ENCODE measurements at places on chromosomes 6 and 20.

DNA sequence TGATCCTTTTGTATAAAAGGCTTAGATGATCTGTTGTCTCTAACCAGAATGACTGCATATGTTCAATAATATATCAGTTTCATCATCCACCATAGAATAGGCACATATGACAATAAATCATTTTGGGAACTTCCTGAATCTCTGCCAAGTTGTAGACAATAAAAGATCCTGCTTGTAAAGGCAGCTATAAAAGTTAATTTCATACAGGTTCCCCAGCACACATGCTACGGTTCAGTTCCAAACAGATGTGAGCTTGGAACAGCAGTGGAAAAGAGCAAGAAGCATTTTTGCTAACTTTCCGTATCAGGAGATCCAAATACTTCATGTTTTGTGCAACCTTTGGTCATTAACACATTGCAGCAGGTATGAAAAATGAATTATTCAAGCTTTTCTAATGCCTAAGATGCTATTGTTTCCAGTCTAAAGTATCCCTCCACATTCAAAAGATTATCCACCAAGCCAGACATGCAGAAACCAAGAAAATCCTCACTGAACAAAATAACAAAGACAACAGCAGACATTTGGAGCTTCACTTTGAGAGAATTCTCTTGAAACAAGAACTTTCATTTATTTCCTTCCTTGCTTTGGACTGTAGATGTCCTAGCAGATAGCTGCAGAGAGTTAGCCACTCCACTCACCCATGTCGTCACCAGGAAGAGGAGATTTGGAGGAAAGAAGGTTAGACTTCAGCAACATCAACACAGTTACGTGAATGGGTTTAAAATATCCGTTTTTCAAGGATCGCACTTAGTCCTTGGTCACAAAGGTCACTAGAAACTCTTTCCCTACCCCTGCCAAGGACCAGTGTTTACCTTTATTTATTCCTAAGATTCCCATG lies 453.5 kb upstream of the JARID2 start:
- DNase-seq = no peak

- no peak for DNase-seq
Measured at GRCh38 chr6:40852779-40853373, 186.1 kb downstream of the UNC5CL start.

GRCh38 chr6:160160929-160161646 lies 39.5 kb downstream of the SLC22A1 start:
- no peak for DNase-seq

DNA sequence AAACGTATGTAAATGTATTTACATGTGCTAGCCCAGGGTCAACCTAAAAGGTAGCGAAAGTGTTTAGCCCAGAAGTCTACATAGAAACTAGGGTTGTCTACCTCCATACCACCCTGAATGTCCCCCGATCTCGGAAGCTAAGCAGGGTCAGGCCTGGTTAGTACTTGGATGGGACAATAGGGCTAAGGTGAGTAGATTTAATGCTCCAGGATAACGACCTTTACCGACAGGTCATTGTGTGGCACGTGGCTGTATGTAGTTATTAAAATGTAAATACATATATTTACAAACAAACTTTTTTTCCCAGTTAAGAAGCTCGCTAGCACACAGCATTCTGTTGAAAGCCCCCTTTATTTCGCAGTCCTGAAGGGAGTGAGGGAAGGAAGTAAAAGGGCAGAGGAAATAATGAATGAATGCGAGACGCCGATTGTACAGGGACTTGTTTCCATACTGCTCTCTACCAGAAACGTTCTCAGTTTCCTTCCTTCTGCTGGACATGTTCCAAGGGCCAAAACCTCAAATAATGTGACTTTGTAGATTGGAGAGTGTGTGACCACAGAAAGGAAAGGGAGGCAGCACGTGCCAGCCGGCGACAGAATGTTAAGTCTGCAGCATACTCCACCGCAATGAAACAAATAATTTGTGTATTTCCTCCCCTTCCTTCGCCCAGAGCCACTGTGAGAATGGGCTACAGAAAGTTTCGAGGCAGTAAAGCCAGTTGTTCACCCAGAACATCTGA lies 612 bp downstream of the ADAT2 start:
- no peak for DNase-seq

GRCh38 chr6:5084781-5085647 lies at the start of gene PPP1R3G:
PPP1R3G (plus strand) TSS chr6:5085341; CDS start chr6:5085486, 145 bp downstream.
- no peak for DNase-seq

- no peak for DNase-seq
Measured at GRCh38 chr6:116159782-116160524, 34.0 kb upstream of the COL10A1 start.

- peak; percentile 81 for DNase-seq
Measured at GRCh38 chr6:45650524-45651135, 272.9 kb upstream of the SUPT3H start.

- no peak for DNase-seq
Measured at GRCh38 chr6:120363429-120363828, 970.9 kb downstream of the TBC1D32 start.

DNA sequence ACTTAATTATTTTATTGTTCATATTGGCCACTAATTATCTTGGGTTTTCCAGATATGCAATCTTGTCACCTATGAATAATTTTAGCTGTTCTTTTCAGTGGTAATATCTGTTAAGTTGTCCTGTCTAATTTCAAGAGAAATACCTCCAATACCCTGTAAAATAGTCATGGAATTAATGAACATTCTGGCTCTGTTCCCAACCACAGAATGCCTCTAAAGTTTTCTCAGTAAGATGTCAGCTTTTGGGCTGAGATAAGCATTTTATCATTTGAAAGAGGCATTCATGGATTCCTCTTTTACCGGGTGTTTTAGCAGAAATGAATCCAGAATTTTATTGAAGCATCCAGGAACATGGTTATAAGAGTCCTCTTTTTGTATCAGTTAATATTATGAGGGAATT lies 109.3 kb downstream of the WDR27 start:
- no peak for DNase-seq

- DNase-seq = no peak
Measured at GRCh38 chr20:5041433-5041832, 40.1 kb upstream of the SLC23A2 start.

DNA sequence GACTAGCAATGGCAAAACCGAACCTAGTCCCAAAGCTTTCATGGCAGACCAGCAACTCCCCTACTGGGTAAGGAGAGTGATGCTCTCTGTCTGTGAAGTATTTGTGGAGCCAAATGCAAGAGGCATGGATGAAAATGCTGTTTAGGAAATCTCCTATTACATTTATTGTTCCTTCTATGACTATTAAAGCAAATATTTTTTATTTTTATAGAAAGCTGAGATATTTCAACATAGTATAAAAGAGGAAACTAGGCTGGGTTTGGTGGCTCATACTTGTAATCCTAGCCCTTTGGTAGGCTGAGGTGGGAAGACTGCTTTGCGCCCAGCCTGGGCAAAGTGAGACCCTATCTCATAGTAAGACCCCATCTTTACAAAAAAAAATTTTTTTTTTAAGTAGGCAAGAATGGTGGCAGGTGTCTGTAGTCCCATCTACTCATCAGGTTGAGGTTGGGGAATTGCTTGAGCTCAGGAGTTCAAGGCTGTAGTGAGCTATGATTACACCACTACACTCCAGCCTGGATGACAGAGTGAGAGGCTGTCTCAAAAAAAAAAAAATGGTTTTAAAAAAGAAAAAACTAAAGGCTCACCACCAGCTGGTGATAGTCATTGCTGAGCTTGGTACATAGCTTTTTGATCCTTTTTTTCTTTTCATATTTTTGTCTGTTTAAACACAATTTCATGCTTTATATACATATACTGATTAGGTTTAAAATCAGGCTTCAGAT lies 11.3 kb downstream of the KDM1B start:
- DNase-seq = no peak

DNA sequence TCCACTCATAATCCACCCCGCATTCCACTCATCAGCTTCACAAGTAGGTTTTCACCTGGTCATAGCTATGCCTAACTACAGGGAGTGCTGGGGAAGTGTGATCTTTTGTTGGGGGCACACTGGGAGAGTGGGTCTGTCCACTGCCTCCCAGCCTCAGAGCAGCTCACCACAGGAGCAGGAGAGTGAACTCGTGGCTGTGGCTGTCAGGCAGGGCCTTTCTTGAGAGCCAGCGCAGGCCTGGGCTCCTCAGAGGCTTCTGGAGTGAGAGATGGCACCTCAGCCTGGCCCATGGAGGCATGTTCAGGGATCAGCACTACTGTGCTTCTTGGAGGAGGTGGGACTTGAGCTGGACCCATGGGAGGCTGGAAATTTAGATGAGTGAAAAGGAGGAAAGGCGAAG lies 4.0 kb upstream of the GNRH2 start:
- DNase-seq = no peak

GRCh38 chr6:149242883-149243282 lies 74.6 kb upstream of the TAB2 start:
- DNase-seq = no peak

GRCh38 chr6:105161421-105161820 lies 18.4 kb downstream of the POPDC3 start:
- DNase-seq = no peak

DNA sequence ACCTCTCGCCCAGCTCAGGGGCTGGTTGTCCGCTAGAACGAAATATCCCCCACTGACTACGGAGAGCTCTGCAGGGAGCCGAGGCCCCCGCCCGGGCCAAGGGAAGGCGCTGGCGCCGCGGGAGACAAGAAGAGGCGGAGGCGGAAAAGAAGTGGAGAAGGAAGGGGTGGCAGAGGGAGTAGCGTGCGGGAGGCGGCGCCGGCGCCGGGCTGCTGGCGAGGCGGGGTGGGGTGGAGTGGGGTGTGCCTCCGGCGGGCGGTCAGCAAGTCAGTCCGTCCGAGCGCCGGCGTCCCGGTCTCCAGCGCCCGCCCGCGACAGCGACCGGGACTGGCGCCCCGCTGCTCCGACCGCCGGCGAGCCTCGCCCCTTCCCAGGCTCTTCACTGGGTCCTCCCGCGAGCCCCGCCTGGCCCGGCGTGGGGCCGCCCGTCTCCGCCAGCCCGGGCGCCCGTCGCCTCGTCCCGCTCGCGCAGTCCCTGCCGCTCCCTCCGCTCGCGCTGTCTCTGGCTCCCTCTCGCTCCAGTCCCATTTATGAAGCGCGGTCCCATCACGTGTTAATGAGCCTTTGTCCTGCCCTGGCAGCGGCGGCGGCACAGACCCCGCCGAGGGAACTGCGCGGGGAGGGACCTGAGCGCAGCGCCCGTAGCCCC lies at the start of gene CNR1:
Gene CNR1 (minus strand): TSS at position 504 of the 649 bp plus-strand sequence. CDS start 21,073 bp downstream, outside the sequence.
- DNase-seq = no peak

GRCh38 chr20:40869218-40870147 lies 159.1 kb upstream of the TOP1 start:
- DNase-seq = no peak

DNA sequence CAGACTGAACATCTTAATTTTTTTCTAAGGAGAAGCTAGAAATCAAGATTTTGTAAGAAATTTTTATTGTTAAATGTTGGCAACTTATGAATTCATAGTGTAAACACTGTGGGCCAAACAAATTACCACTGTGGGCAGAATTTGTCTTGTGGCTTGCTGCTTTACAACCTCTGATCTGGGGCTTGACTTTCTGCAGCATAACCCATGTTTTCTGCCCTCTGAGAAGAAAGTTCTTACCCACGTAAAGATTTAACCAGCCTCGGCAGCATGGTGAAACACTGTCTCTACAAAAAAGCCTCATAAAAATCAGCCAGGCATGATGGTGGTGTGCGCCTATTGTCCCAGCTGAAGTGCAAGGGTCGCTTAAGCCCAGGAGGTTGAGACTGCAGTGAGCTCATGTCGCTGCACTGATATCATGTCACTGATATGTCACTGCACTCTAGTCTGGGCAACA lies 12.9 kb downstream of the ITCH start:
- DNase-seq = no peak

DNA sequence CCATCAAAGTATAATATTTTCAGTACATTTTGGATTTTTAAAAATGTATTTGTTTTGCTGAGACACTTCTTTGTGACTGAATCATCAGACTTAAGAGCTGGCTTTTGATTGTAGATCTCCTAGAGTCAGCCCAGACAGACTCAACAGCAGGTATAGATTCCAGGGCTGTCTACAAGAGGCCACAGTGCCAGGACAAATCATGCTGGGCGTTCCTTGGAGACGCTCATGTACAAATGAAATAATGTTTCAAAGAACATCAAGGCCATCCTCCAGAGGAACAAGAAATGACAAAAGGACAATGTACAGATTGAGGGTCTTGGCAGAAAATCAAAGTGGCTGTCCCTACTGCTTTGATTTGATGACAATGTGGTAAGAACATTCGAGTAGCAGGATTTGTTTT lies 369.3 kb downstream of the GRIK2 start:
- DNase-seq = no peak
